ENCODE measurements at places on chromosomes 1 and 21.

GRCh38 chr1:16061266-16061665 lies 12.2 kb downstream of the FAM131C start:
- no peak for DNase-seq

- DNase-seq: no peak
These were observed 47.2 kb upstream of the CAPZB start for GRCh38 chr1:19532519-19532918.

- no peak for DNase-seq
These were observed 15.2 kb downstream of the MYOM3 start for GRCh38 chr1:24096739-24097103.

GRCh38 chr1:47465605-47466004 lies 27.8 kb downstream of the FOXD2 start:
- DNase-seq: no peak
